Stimulated activated CD8-positive, alpha-beta memory T cell treated with anti-CD3 and anti-CD28 coated beads, Interleukin-12 subunit alpha, Interleukin-12 subunit beta, amount 100 ng/mL, for 4 hours (primary cell): ENCODE measurements at places on chromosomes 16 and 17.

DNA sequence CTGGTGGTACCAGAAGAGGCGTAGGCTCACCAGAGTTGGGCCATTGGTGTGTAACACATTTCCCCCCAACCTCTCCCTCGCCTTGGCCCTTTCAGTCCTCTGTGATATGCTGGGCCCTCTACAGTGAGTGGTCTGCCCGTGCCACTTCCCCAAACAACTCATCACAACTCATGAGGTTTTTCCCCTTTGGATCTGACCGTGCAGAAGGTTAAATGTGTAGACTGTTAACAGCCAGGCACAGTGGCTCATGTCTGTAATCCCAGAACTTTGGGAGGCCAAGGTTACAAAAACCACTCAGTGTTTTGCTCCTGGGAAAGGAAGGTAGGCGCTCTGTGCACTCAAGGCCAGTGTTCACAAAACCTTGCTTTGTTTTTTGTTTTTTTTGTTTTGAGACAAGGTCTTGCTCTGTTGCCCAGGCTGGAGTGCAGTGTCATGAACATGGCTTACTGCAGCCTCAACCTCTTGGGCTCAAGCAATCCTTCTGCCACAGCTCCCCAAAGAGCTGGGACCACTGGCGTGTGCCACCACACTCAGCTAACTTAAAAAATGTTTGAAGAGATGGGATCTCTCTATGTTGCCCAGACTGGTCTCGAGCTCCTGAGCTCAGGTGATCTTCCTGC, 11.3 kb upstream of the CYB5B start:
- DNase-seq, result no peak

GRCh38 chr17:31535581-31535981, 144.1 kb downstream of the RAB11FIP4 start:
- no peak for DNase-seq

DNA sequence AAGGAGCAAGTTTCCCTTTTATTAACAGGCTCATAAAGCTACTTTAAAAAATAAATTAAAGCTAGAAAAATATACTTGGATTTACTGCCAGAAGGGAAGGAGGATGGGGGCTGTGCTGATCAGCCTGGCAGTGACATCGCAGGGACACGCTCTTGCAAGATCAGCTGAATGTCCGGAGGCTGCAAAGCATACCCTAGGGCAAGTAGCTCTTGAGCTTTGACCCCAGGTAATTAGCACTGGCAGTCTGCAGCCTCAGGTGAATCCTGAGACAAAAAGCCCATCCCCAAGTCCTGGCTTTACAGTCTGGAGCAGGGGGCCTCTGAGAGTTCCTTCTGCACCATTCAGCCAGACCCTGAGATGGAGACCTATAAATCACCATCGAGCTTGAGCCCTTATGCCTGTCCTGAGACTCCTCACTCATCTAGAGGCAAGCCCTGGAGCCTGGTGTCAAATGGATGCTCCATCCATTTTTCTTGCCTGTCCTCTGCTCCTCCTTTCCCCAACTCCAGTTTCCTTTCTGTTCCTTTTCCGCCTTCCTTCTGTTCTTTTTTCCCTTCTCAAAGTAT, 131.7 kb downstream of the TMEM114 start:
- no peak for DNase-seq

DNA sequence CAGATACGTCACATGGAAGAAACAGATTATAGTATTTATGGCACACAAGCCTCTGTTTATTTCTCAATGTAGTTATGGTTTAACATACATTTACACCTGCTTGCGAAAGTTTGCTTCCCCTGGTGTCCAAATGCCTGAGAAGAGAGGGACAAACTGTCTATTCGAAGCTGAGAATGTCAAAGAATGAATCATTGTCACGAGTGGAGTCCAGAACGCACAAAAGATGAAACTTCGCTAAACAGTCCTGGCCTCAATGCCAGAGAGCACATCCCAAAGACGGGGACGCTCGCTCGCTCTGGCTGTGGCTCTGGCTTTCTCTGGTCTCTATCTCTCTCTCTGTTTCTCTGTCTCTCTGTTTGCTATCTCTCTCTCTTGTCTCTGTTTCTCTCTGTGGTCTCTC, 298.8 kb downstream of the FOXL1 start:
- DNase-seq, result no peak

DNA sequence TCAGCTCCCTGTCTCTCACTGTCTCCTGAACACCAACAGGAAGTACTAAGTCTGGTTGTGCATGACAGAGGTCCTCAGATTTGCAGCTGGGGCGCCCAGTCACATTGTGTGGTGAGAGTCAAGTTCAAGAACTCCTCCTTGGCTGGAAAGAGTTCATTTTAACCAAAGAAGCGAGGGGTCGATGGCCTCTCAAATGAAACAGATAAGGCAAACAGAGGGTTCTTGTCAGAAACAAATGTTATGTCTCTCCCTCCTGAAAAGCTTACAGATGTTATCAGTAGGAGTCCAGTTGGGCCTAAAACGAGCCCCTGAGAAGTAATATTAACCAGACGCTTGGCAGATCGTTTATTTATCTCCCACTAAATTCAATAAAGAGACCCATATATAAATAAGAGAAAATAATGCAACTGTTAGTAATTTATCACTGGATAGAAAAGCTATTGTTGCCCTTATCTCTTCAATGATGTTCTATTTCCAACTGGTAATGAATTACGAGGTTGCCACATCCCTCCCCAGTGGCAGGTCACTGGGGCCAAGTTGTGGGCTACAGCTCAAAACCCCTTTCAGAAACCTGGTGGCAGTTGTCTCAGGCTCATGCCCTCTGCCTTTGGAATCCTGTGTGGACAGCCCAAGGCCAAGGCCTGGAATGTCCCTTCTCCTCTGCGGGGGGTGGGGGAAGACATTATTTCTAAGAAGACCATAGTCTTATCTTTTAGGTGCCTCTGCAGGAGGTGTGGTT, 307.5 kb upstream of the DYNLRB2 start:
- DNase-seq, result no peak

GRCh38 chr17:42709561-42709960, 27.2 kb downstream of the CNTNAP1 start:
- no peak for DNase-seq

DNA sequence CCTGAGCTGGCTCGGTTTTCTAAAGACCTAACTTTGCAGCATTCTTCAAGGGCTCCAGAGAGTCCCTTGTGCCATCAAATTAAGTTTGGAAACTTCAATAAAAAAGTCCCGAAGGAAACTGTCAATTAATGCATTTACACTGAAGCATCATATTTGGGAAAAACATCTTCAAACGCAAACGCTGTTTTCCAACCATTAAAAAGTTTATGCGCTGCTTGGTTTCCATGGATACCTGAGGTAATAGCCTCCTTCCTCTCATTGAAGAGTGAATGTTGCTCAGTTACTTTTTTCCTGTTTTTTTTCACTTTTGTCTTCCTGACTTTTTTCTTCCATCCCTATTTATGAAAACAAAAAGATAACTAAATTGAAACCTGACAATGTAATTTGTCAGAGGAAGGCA, 399.1 kb downstream of the MAF start:
- DNase-seq, result no peak

GRCh38 chr17:17783116-17783824, 53.5 kb downstream of the SREBF1 start:
- DNase-seq, result peak; percentile 40

- DNase-seq, result no peak
These were observed 11.3 kb upstream of the CNOT1 start for GRCh38 chr16:58640949-58641348.

- DNase-seq, result no peak
These were observed 4.7 kb downstream of the LITAFD start for GRCh38 chr16:8886593-8887430.

- no peak for DNase-seq
These were observed 13.5 kb downstream of the ANKRD11 start for GRCh38 chr16:89476811-89477261.

- no peak for DNase-seq
These were observed 36.0 kb downstream of the IL21R start for GRCh38 chr16:27437946-27438345.

DNA sequence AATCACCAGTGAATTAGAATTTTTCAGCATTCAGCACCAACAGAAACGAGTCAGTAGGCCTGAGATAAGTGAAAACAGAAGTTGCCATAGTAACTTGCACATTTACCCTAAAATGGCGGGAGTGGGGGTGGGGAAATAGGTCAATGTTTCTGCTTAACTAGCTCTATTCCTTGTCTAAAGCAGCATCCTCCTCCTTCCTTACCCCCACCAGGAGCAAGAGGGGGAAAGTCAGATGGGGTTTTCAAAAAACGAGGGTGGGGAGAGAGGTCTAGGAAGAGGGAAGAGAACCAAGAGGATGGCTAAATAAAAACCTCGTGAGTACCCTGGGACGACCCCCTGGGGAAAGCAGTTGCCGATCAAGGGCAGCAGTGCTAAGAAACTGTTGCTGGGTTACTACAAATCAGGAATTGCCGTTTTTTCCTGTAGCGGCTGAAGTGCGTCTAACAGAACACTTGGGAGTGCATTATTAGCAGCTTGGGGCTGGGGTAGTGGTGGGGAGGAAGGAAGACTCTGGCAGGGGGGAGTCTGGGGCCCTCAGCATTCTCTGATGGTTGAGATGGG, 34.4 kb upstream of the MNT start:
- no peak for DNase-seq

- no peak for DNase-seq
These were observed 48.9 kb upstream of the DOC2B start for GRCh38 chr17:230395-230770.

- no peak for DNase-seq
These were observed 538.0 kb downstream of the CDH13 start for GRCh38 chr16:83164816-83165215.

DNA sequence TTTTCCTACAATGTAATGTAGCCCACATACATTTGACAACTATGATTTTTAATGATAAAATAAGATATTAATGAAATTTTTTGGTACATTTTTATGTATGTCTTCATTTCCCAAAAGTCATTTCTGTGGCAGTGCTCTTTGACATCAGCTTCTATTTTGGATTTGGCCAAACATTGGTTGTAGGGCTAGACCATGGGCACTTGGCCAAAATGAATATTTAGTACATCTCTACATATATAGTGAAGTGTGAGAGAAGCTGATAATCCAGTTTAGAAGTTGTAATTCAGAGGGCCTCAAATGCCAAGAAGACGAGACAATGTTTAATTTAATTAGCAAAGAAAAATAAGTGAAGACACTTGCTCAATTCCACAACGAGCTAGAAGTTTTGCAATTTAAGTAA, 724.9 kb upstream of the SOX9 start:
- DNase-seq, result no peak

DNA sequence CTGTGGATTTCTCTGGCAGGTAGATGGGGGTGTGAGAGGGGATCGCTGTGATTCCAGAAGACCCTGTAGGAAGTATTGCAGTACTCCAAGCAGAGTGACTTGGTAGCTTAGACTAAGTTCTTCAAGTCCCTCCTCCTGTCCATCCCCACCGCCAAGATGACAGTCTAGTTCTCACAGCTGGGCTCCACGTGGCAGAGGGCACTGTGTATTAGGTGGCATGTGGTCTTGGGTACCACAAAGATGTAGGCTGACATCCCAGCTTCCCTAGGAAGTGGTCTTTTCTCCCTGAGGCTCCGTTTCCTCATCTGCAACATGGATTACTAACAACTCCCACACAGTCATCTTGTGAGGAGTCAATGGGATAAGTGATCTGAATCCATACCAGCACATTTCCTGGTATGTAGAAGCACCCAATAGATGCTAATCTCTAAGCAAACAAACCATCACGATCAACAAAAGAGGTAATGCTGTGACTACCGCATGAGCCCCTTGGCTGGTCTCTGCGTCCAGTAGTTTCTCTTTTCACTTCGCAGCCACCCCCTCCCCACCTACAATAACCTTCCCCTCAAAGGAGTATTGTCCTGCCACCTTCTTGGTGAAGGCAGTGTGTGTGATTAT, 349.1 kb upstream of the EEF2KMT start:
- DNase-seq, result no peak

DNA sequence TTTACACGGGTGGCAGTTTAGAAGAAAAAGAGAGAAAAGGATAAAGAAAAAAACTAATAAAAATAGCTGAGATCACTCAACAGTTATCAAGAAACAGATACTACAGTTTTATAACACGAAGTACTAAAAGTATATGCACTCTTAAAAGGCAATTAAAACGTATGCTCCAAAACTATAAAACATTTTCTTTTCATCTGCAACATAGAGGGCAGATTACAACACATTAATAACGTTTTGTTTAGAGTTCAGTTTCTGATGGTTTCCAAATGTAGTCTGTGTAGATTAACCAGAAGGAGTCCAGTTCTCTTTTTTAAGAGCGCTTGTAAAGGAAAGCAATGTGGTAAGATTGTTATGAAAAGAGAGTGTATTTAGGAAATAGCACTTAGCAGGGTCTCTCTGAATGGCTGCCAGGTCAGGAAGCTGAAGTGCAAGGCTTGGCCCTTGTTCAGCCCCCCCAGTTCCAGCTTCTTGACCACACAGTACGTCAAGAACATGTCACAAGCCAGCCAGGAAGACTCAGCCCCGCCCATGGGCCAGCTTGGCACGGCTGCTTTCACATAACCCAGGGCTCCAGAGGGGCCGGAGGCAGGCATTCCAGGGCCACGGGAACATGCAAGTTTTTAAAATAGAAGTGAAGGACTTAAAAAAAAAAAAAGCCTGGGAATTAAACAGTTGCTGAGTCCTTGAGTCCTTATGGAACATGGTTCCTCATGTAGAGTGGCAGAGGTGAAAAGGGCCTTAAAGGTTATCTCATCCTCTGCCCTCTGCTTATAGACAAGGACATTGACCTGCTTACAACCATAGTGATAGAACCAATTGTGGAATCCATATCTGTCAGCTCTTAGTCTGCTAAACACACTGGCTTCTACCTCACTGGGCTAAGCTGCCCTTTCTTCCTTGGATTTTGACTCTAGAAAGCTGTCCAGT, 147.4 kb upstream of the TBX2 start:
- peak; percentile 13 for DNase-seq

DNA sequence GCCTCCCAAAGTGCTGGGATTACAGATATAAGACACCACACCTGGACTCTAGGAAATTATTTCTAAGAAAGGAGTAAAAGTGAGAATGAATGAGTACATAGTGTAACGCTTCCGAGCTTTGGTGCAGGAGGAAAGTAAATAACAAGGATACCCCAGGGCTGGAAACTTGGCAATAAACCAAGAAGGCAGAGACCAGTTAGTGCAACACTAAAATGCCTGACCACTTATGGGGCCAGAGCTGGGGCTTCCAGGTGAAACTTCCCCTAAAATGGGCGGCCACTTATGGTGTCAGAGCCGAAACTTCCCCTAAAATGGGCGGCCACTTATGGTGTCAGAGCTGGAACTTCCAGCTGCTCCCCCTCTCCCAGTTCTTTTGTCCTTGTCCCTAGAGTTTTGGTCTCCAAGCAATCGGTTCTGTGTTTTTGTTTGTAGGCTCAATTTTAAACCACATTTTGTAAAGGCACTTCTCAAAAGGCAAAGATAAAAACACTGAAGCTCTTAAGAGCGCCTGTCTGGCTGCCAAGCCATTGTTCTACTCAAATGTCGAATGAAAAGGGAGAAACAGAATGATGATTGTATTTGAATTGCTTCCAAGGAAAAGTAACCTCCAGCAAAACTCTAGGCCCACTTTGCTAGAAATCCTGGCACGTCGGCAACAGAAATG, 63.9 kb downstream of the NXN start:
- no peak for DNase-seq

DNA sequence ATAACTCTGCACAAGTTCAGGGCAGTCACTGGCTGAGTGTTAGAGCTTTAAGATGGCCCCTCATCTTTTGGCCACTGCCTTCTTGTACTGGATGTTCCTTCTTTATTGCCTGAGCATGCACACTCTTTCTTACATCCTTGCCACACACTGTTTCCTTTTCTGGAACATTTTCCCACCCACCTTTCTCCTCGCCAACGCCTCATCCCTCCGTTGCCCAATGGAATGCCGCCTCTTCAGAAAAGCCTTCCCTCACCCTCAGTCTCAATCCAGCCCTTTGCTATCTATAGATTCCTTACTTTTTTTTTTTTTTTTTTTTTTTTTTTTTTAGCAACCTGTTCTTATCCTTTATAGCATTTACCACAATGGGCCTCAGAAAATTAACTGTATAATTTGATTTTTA, 47.9 kb upstream of the RBFOX1 start:
- DNase-seq, result no peak
